Stomach (tissue), 19 donors: ENCODE measurements at places on chromosomes 11 and 22. TPM values are rescaled to one million over a fixed set of nuclear protein-coding genes. Genes with fewer than 3 reads are reported as not detected.

The OR56B4 gene
- polyA plus RNA-seq: not detected

The APOA5 gene
- polyA plus RNA-seq: not detected

The JAML gene
- 14.5 TPM for polyA plus RNA-seq

The TREH gene
- polyA plus RNA-seq: 0.76 TPM

The L3MBTL2 gene
- polyA plus RNA-seq: 13.2 TPM

The SLC25A18 gene
- polyA plus RNA-seq: 3.1 TPM

The KRTAP5-1 gene
- not detected for polyA plus RNA-seq

The CSNK2A3 gene
- polyA plus RNA-seq: 1.2 TPM

The MS4A2 gene
- polyA plus RNA-seq: 7.9 TPM

DNA sequence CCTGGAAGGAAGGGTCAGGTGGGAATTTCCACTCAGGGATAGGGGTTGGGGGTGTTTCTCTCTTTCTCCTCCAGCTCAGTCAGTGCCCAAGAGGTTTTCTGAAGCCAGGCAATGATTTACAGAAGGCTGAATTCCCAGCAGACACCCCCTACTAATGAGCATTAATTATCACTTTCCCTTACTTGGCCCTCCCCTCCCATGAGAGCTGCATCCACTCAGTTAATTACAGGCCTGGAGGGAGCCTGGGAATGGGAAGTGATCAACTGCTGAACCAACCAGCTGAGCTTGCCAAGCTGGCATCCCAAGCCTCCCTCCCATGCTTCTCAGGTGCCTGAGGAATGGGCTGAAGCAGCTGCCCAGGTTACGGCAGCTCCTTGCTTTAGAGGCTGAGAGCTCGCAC lies 992 bp downstream of the LGALS12 start:
- H3K27ac ChIP-seq: no peak overlapping the region
- DNase-seq: no peak
- H3K36me3 ChIP-seq: no peaks in the 10 kb centered on the region
- no peak overlapping the region for H3K4me3 ChIP-seq
- no peaks in the 10 kb centered on the region for H3K27me3 ChIP-seq

GRCh38 chr22:27435844-27436576 lies 365.5 kb downstream of the MN1 start:
- no peaks in the 10 kb centered on the region for H3K27me3 ChIP-seq
- H3K27ac ChIP-seq: no peak overlapping the region
- peaks cover 16% of the 10 kb centered on the region for H3K4me1 ChIP-seq
- no peak overlapping the region for H3K4me3 ChIP-seq
- no peaks in the 10 kb centered on the region for H3K36me3 ChIP-seq
- DNase-seq: peak; percentile 89

DNA sequence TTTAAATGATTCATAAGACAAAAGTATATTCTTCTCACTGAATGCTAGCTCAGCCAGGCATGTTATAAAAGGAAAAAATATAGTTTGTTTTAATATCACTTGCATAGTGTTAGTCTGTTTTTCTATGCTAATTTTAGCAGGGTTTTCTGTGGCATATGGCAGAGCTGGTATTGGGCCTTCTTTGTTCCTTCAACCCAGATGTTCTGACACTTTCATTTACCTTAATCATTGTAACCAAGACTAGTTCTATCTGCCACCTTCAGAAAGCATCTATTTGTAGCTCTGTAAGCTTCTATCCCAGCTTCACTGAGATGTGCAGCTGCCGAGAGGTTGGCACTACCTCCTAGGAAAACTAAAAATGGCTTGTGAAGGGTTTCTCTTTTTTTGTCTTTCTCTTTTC lies 338.7 kb downstream of the GUCY1A2 start:
- no peak overlapping the region for H3K4me3 ChIP-seq
- H3K27ac ChIP-seq: no peak overlapping the region
- H3K4me1 ChIP-seq: no peaks in the 10 kb centered on the region
- H3K27me3 ChIP-seq: no peaks in the 10 kb centered on the region

GRCh38 chr11:123166071-123166559 lies 28.9 kb downstream of the CLMP start:
- no peaks in the 10 kb centered on the region for H3K4me1 ChIP-seq
- no peaks in the 10 kb centered on the region for H3K36me3 ChIP-seq
- H3K4me3 ChIP-seq: no peak overlapping the region
- H3K27me3 ChIP-seq: no peaks in the 10 kb centered on the region

DNA sequence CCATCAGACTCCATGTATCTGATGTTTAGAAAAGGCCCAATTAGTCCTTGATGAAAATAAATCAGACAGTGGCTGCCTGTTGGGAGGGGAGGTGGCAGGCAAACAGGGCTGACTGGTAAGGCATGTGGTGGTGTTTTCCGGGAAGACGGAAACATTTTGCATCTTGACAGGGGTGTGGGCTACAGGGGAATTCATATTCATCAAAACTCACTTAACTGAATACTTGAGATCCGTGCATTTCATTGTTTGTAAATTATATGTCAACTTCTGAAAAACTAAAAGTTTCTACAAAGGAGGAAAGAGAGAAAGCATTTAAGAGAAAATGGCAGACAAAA lies 10.1 kb upstream of the MOB2 start:
- H3K27ac ChIP-seq: no peak overlapping the region
- H3K4me1 ChIP-seq: peaks cover 52% of the 10 kb centered on the region
- no peak overlapping the region for H3K4me3 ChIP-seq
- peaks cover 14% of the 10 kb centered on the region for H3K36me3 ChIP-seq
- no peak for DNase-seq

- no peaks in the 10 kb centered on the region for H3K36me3 ChIP-seq
- DNase-seq: no peak
- peaks cover 78% of the 10 kb centered on the region for H3K27me3 ChIP-seq
- H3K4me3 ChIP-seq: no peak overlapping the region
Observed at GRCh38 chr11:69823641-69824265, 4.5 kb upstream of the FGF3 start.

- DNase-seq: peak; percentile 25
- H3K4me3 ChIP-seq: no peak overlapping the region
- H3K4me1 ChIP-seq: peaks cover 30% of the 10 kb centered on the region
- no peak overlapping the region for H3K27ac ChIP-seq
- peaks cover 69% of the 10 kb centered on the region for H3K36me3 ChIP-seq
Observed at GRCh38 chr11:211295-211694, 3.8 kb downstream of the RIC8A start.

GRCh38 chr11:16933291-16933690 lies 80.9 kb downstream of the PLEKHA7 start:
- no peaks in the 10 kb centered on the region for H3K27me3 ChIP-seq
- DNase-seq: no peak

DNA sequence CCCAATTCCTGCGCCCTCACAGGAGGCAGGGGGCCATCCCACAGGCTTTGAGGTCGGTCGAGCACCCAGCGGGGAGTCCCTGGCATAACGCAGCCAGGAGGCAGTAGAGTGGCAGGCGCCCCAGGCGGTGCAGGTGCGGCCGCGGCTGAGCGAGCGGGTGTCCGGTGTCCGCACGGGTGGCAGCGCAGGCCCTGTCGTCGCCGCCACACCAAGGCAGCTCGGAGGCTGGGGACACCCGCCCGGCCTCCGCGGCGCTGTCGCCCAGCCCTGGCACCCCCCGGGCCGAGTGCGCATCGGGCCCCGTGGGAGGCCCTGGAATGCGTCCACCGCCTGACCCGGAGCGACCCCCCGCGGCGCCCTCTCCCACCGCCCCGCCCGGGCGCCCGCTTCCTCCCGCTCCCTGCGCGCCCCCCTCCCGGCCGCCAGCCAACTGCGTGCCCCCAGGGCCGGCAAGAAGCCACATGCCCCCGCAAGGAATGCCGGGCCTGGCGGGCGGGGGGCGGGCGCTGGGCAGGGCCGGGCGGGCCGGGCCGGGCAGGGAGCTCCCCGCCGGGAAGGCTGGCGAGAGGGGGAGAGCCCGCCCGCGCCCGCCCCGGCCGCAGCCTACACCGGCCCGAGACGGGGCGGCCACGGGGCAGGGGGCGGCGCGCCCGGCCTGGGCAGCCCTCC lies 33.9 kb downstream of the PRDM11 start:
- peaks cover 6% of the 10 kb centered on the region for H3K36me3 ChIP-seq
- peaks cover 63% of the 10 kb centered on the region for H3K4me1 ChIP-seq
- no peaks in the 10 kb centered on the region for H3K27me3 ChIP-seq
- H3K27ac ChIP-seq: peak overlapping the region; percentile 88
- peak; percentile 90 for DNase-seq

- no peaks in the 10 kb centered on the region for H3K4me1 ChIP-seq
- DNase-seq: no peak
- no peaks in the 10 kb centered on the region for H3K36me3 ChIP-seq
- H3K27me3 ChIP-seq: no peaks in the 10 kb centered on the region
Observed at GRCh38 chr11:40280159-40281051, 1179.0 kb downstream of the LRRC4C start.

DNA sequence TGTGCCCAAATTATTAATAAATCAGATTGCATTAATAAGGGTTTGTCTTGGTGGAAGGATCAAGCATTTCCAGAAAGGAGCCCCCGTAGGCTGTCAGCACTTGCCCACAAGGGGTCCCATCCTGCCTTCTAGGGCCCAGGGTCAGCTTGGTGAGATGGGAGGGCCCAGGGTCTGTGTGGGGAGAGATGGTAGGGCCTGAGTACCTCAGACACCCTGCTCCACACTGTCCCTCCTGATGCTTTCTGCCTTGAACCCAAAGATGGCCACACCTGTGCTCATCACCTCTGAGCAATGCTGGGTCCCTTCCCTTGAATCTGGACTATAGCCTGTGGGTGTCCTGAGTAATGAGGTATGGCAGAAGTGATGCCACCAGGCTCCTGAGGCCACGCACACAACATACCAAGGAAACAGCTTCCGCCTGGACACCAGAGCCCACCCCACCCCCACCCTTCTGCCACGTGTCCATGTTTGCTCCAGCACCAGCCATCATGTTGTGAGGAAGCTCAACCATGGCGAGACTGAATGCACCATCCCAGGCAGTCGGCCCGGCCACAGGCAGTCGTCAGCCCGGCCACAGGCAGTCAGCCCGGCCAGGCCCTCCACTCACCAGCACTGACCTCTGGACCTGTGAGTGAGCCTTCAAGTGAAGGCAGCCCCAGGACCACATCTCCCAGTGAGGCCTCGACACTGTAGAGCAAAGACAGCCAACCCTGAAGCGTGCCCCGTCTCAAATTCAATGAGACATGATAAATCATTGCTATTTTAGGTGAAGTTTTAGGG lies 6.8 kb downstream of the BET1L start:
- H3K4me3 ChIP-seq: no peak overlapping the region
- H3K27me3 ChIP-seq: no peaks in the 10 kb centered on the region
- H3K36me3 ChIP-seq: peaks cover 48% of the 10 kb centered on the region
- DNase-seq: no peak
- peaks cover 42% of the 10 kb centered on the region for H3K4me1 ChIP-seq
- H3K27ac ChIP-seq: no peak overlapping the region

DNA sequence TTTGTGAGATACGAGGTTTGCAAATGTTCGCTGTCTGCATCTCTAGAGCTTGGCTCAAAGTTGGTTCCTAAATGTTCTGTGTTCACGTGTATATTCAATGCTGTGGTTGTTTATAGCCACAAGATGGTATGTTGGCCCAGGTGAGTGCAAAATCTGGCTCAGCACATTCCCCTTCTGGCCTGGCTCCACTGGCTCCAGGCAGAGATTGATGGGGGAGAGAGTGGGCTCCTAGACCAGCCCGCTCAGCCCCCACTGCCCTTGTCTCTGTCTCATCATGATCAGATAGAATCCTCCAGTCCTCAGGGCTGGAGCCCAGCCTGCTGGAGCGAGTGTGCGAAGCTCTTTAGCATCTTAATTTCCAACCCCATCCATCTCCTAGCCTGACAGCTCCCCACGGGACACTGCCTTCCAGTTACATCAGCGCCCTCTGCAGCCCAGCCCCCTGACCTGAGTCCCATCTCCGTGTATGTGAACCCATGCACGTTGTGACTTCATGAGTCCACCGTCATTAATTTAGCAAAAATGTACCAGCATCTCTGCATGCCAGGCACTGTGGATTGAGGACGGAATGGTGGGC lies 2.0 kb downstream of the P2RX3 start:
- H3K36me3 ChIP-seq: no peaks in the 10 kb centered on the region
- peaks cover 9% of the 10 kb centered on the region for H3K4me1 ChIP-seq
- H3K27me3 ChIP-seq: no peaks in the 10 kb centered on the region
- no peak for DNase-seq
- no peak overlapping the region for H3K27ac ChIP-seq
- no peak overlapping the region for H3K4me3 ChIP-seq

GRCh38 chr11:33835143-33835878 lies 56.6 kb downstream of the LMO2 start:
- H3K27ac ChIP-seq: no peak overlapping the region
- H3K4me3 ChIP-seq: no peak overlapping the region
- H3K27me3 ChIP-seq: no peaks in the 10 kb centered on the region
- DNase-seq: peak; percentile 51
- H3K36me3 ChIP-seq: no peaks in the 10 kb centered on the region

- no peak overlapping the region for H3K27ac ChIP-seq
- H3K4me1 ChIP-seq: no peaks in the 10 kb centered on the region
- no peaks in the 10 kb centered on the region for H3K36me3 ChIP-seq
- H3K27me3 ChIP-seq: peaks cover 4% of the 10 kb centered on the region
- DNase-seq: no peak
- no peak overlapping the region for H3K4me3 ChIP-seq
Observed at GRCh38 chr22:32574958-32575910, 100.6 kb downstream of the FBXO7 start.

DNA sequence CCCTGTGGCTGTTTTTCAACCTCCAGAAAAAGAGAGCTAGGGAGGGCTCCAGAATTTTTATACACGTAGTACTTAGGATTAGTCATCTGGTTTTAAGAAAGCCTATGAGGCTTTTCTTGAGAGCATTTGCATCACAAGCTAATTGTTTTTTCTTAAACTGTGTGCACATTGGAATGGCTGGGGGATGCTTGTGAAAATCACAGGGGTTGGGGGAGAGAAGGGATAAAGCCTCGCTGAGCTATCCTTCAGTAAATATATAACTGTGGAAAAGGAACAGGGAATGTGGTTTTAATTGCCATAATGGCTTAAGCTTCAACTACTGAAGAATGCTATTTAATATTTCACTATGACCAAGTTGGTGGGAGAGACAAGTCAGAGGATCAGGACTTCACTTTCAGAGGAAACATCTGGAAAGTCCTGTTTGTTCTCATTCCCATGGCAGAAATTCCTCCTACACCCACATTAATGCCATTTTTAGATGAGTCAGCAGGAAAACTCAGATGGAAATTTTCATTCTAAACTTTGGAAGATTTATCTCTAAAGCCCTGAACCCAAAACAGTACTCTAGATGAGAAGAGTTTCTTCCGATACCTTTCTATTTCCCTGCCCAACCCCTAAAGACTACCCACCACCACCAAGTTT lies 591.3 kb downstream of the LRRC4C start:
- no peak overlapping the region for H3K4me3 ChIP-seq
- no peaks in the 10 kb centered on the region for H3K36me3 ChIP-seq
- no peaks in the 10 kb centered on the region for H3K4me1 ChIP-seq
- H3K27ac ChIP-seq: no peak overlapping the region
- H3K27me3 ChIP-seq: no peaks in the 10 kb centered on the region
- no peak for DNase-seq

DNA sequence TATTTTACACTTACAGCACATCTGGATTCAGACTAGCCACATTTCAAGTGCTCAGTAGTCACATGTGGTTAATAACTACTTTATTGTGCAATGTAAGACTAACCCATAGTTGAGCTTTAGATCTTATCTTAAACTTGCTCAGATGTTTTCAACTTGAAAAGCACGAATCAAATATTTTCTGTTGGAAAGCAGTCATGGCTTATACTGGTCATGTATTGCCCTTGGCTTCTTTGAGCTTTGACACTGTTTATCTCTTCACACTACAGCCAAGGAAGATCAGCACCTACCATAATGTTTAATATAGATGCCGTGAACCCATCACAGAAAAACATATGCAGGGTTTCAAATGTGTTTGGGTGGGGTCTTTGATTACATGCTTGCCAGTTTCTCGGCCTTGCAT lies 4.4 kb downstream of the RBX1 start:
- H3K36me3 ChIP-seq: peaks cover 64% of the 10 kb centered on the region
- peaks cover 58% of the 10 kb centered on the region for H3K4me1 ChIP-seq
- H3K27me3 ChIP-seq: no peaks in the 10 kb centered on the region

GRCh38 chr11:107716884-107717532 lies 5.2 kb upstream of the SLN start:
- H3K4me1 ChIP-seq: no peaks in the 10 kb centered on the region
- no peak for DNase-seq
- no peaks in the 10 kb centered on the region for H3K36me3 ChIP-seq
- H3K4me3 ChIP-seq: no peak overlapping the region
